Motor neuron (in vitro differentiated cells): ENCODE measurements at places on chromosomes 5 and 9. TPM values are rescaled to one million over a fixed set of nuclear protein-coding genes. Genes with fewer than 3 reads are reported as not detected.

GRCh38 chr9:101536938-101537337 lies 3.3 kb downstream of the RNF20 start:
- no peak for ATAC-seq

DNA sequence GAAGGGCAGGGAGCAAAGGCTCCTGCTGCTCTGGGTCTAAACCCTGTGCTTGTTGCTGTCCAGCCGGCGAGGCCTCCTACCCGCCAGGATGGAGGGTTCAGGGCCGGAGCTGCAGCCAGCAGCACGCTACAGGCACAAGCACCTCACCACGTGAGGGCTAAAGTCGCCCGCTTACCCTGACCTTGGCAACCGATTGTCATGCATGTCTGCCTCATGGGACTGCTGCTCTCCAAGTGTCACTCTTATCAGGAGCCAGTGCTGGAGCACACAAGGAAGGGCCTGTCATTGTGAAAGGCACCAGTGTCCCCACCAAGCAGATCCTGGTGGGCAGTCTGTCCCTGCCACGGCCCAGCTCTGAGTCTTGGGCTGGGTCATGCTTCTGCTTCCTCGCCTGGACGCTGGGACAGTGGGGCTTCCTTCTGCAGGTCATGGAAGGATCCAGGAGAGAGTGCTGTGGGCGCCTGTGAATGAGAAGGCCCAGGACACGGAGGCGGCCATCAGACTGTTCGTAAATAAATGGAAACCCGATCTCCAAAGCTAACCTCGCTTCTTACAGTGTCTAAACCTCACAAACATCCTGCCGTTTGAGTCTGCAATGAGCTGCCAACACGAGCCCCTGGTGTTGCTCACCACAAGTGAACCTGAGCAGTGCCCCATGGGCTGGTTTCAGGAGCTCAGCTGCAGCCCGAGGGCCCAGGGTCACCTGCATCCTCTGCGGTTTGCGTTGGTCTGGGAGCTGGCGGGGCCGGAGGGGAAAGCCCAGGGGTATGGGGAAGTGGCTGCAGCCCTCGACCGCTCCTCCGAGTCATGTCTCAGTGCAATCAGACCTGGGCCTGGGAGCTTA lies 58.2 kb upstream of the RXRA start:
- ATAC-seq: peak; percentile 54

DNA sequence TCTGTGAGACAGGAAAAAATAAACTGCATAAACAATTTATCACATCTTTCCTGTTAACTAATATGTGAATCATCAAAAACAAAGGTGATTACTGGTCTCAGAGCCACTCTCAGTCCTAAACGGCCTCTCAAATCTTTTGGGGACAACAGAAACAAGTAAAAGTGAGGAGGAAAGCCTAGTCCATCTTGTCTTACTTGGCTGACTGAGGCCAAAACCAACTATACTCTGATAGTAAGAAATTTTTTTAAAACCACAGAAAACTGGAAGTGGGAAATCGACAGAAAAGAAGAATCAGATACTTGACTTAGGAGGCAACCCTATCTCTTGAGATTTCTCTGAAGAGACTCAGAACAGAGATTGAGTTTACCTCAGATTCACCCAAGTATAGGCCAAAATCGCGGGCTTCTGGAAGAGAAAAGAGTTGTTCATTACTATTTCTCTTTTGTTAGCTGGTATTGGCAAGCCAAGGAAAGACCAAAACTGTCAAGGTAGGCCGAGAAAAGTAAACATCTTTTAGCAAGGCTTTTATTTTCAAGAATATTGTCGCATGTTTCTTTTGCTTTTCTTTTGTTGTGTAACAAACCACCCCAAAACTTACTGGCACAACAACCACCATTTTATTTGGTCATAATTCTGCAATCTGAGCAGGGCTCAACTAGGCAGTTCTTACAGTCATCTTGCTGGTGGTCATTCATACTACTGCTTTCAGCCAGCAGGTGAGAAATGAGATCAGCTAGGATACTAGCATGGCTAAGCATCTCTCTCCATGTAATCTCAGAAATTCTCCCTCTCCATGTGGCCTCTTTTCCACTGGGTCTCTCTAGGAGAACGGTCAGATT lies 46.1 kb downstream of the RFX3 start:
- ATAC-seq: no peak

DNA sequence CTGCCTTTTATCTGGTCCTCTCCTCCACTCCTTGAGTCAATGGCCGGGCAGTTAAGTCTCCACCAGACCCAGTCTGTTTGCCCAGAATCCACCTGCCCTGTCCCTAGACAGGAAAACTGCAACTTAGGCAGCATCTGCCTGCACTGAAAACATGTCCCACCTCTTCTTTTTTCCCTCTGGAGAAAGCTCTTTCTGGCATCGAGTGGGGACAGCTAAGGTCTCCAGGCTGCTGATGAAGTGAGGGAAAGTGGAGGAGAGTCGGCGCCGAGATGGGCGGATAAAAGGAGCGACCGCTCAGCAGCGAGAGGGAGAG lies 243 bp upstream of the SHISAL2B start:
- ATAC-seq: peak; percentile 10

Gene OLFM1
- 36.5 and 38.0 TPM in 2 replicates for total RNA-seq
